ENCODE measurements at places on chromosomes 16 and 17. TPM values are rescaled to one million over a fixed set of nuclear protein-coding genes. Genes with fewer than 3 reads are reported as not detected.

TERB1 gene
- 0.28 TPM for total RNA-seq

CCT6B gene
- 0.60 TPM for total RNA-seq

PRPF8 gene
- 450 TPM for total RNA-seq

TANC2 gene
- total RNA-seq: 11.5 TPM

HBQ1 gene
- total RNA-seq: 1.2 TPM

EPN3 gene
- total RNA-seq: not detected

SCN4A gene
- total RNA-seq: 0.79 TPM

CLEC18B gene
- 37.7 TPM for total RNA-seq

HOXB8 gene
- 13.1 TPM for total RNA-seq

HCRT gene
- not detected for total RNA-seq

ODAD4 gene
- total RNA-seq: 1.8 TPM

CRYBA1 gene
- not detected for total RNA-seq

CCL17 gene
- total RNA-seq: not detected

KRTAP4-4 gene
- not detected for total RNA-seq

VASN gene
- 5.4 TPM for total RNA-seq

PGS1 gene
- 42.5 TPM for total RNA-seq

TVP23B gene
- 31.6 TPM for total RNA-seq

NLRC3 gene
- 0.09 TPM for total RNA-seq

ACSM5 gene
- total RNA-seq: not detected

PTGES3L gene
- 1.1 TPM for total RNA-seq

PLA2G15 gene
- 8.1 TPM for total RNA-seq
